ENCODE measurements at places on chromosomes 4 and X. TPM values are rescaled to one million over a fixed set of nuclear protein-coding genes. Genes with fewer than 3 reads are reported as not detected.

The TRIM75 gene
- not detected for total RNA-seq

The ZXDB gene
- 10.1 TPM for total RNA-seq

The TMSB15A gene
- total RNA-seq: 0.85 TPM

The SATL1 gene
- total RNA-seq: not detected

The MAOA gene
- 0.40 TPM for total RNA-seq

Data from A549 treated with ZK216348 at 1 μM for 4 hours (cell line).